ENCODE measurements at places on chromosomes 4 and X. TPM values are rescaled to one million over a fixed set of nuclear protein-coding genes. Genes with fewer than 3 reads are reported as not detected.

The HTRA3 gene
- total RNA-seq: not detected

The MAGEC3 gene
- not detected for total RNA-seq

The PAGE5 gene
- not detected for total RNA-seq

The PABPC1L2A gene
- not detected for total RNA-seq

The ARSJ gene
- 2.3 TPM for total RNA-seq

The PALLD gene
- total RNA-seq: 166 TPM

The ZNF185 gene
- total RNA-seq: 15.8 TPM

The SYP gene
- total RNA-seq: 1.2 TPM

The GLUD2 gene
- total RNA-seq: 0.22 TPM

The HGFAC gene
- 1.1 TPM for total RNA-seq

The CCDC158 gene
- total RNA-seq: not detected

The BANK1 gene
- total RNA-seq: 2.4 TPM

The PROM1 gene
- total RNA-seq: 17.7 TPM

- no peak for DNase-seq
Measured at GRCh38 chrX:51889851-51890250, 3.6 kb upstream of the MAGED1 start.

DNA sequence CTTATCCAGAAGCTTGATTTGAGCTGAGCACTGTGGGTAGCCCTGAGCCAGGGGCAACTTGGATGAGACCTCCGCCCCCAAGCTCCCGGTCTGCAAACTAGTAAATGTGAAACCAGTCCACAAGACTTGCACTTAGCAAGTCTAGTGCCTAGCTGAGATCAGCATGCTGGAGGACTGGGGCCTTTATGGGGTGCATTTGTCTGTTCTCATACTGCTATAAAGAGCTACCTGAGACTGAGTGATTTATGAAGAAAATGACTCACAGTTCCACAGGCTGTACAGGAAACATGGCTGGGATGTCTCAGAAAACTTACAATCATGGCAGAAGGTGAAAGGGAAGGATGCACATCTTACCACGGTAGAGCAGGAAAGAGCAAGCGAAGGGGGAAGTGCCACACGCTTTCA lies 42.1 kb upstream of the HOPX start:
- DNase-seq: no peak

DNA sequence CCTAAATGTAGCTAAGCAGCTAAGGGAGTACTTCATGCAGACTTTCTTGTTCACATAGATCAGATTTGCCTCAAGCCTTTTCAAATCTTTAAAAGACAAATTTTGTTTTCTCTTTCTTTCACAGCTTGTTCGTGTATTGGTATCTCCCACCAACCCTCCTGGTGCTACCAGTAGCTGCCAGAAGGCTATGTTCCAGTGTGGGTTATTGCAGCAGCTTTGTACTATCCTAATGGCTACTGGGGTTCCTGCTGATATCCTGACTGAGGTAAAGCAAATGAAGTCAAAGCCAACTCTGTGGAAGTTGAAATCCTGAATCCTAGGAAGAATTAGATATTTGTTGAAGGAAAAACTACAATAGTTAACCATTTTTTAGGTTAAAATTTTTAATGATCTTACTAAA lies 62.6 kb downstream of the USO1 start:
- no peak for DNase-seq

DNA sequence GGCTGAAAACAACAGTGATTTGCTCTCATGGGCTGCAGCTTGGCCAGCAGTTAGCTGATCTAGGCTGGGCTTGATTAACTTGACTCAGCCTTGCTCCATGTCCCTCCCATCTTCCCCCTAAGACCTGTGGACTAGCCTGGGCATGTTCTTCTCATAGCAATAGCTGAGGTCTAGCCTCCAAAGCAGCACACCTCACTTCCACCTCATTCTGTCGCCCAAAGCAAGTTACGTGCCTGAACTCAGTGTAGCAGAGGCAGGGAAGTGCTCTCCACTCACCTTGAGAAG lies 62.2 kb downstream of the EVC start:
- DNase-seq: no peak

DNA sequence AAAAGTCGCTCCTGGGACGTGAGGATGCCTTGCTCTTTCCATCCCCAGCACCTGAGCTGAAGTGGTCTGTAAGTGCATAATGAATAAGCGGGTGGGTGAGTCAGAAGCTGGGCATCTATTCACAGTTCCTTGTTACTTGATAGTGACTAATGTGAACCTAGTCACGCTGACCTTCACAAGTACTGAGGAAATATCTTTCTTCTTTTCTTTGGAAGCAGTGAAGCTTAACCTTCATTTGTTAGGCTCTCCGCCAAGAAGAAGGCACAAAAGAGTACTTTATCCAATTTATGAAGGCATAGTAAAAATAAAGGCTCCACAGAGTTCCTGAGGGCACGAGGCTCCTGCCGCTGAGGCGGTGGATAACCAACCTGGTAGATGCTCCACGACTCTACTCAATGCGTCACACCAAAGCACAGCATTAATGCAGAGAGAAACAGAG lies 475.7 kb upstream of the SLIT2 start:
- peak; percentile 84 for DNase-seq

DNA sequence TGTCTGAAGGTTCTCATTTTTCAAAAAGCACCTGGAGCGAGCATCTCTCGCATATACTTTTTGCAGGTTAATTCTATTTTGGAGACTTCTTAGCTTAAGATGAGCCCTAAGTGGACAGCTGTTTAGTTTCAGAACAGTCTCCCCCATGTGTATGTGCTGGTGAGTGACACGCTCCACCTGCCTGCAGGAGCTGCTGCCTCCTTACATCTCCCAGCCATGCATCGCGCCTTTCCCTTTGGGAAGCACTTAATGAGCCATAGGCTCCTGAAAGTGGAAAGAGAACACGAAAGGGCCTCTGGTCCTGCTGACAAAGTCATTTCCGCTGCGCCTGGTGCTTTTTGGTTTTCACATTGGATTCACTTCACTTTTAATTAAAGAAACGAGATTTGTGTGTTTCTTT lies 56.1 kb downstream of the TRIML2 start:
- DNase-seq: no peak

GRCh38 chr4:150768497-150768896 lies 186.5 kb downstream of the MAB21L2 start:
- no peak for DNase-seq

GRCh38 chr4:176778063-176778462 lies 14.7 kb downstream of the VEGFC start:
- DNase-seq: no peak

- DNase-seq: no peak
Measured at GRCh38 chrX:19740744-19741143, 146.7 kb downstream of the SH3KBP1 start.

GRCh38 chr4:168900080-168900479 lies 110.0 kb downstream of the CBR4 start:
- no peak for DNase-seq

GRCh38 chrX:153387987-153388721 lies 13.0 kb downstream of the PNMA6E start:
- DNase-seq: no peak

- DNase-seq: no peak
Measured at GRCh38 chrX:40855411-40855810, 120.1 kb upstream of the MED14 start.

DNA sequence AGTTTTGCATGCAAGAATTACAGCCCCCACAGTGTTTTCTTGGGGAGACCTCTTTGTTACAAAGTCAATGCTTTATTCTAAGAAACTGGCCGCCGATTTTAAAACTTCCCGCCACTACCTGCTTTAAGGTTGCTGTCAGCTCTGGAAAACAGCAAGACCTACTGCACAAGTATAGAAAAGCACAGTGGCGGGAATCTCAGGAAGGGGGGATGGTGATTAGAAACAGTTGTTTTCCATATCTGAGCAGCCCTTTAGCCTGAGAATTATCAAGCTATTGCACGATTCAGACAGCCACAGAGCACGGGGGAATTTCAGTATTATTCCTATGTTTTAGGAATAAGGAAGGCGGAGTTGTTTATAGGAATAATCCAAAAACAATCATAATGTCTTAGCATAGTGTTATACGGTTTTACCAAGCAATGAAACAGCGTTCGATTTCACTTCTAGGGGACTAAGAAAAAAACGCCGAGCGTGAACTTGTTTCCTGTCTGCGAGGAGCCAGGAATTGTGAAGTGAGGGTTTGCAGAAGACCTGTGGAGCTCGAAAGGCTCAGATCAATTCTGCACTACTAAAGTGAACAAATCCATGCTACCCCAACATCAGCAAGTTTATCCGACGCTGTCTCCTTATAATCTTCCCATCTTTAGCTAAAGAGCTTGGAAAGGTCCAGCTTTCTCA lies 81.3 kb downstream of the HMGN5 start:
- DNase-seq: no peak

DNA sequence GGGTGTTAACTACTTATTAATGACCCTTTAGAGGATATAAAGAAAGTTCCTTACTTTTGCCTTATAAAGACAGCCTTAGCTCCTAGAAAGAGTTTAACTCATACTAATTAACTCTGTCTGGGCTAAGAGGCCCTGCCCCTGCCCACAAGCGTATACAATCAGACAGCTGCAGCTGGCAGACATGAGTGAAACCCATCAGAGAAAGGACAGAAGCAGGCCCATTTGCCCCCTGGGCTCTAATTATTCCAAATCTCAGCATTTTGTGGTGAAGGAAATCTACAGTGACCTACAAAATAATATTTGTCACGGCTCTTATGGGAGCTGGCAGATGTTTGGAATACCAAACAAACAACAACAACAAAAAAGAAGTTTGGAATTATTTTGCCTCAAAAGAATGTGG lies 71.8 kb downstream of the CHRDL1 start:
- DNase-seq: no peak

- no peak for DNase-seq
Measured at GRCh38 chr4:9143421-9144080, 26.7 kb upstream of the FAM90A26 start.

GRCh38 chrX:40007131-40007755 lies 90.5 kb downstream of the BCOR start:
- DNase-seq: no peak

GRCh38 chr4:131499141-131499873 lies 1649.8 kb upstream of the PCDH10 start:
- no peak for DNase-seq

GRCh38 chr4:34636623-34637022 lies 1607.7 kb downstream of the ARAP2 start:
- no peak for DNase-seq

DNA sequence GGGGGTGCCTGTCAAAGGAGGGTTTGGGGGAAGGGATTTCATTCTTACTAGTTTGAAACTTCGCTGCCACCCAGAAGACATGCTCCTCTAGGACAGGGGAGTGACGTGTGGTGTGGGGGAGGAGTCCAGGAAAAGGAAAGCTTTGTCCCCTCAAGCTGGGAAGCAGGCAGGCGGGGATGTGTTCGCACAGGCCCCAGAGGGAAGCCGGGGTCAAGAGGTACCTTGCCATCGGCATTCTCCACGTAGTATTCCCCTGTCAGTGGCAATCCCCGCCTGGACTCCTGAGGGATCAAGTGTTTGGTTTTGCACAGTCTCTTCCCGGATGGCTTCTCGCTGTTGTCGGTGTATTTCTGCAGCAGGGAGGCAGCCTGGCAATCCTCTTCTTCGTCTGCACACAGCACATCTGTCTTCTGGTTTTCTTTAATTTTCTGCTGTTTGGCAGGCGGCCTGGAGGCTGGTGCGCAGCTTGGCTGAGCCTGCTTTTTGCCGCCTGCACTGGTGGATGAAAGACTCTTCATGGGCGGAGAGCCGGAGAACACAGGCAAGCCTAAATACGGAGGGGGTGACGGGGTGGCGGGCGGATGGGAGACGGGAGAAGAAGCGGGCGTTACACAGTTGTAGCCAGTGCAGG lies 35.1 kb downstream of the BCOR start:
- no peak for DNase-seq

DNA sequence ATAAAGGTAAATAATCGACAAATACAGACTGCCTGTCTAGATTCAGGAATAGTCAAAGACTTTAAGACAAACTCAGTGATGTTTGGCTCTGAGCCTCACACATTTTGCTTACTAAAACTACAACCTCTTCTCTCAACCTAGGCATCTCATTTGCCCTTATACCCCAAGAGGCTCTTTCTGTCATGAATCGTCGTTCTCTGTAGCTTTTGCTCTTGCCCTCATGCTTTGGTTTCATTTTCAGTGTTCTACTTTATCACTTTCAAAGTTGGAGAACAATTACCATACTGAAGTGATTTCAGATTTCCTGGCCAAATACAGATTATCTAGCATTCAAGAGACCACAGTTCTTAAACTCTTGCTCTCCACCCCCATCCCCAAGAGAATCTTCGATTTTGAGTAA lies 114.1 kb upstream of the RAP2C start:
- DNase-seq: no peak

DNA sequence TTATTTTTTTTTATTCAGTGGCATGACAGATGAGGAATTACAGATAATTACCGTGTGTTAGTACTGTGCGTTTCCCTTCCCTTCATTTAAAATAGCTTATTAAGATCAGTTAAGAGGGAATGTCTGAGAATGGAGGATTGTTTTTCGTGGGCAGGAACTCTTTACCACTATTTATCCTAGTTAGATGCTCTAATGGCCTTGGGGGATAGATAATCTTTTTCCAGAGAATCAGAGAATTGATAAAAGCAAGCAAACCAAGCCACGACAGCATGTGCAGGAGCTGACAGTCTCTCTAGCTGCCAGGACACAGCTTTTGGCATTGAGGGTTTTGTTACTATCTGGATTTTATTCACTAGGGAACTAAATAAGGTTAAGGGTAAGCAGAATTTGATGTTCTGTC lies 128.7 kb downstream of the DCLK2 start:
- no peak for DNase-seq

- DNase-seq: no peak
Measured at GRCh38 chr4:75880278-75880677, 22.0 kb downstream of the PPEF2 start.

- no peak for DNase-seq
Measured at GRCh38 chrX:14801136-14801535, 71.7 kb downstream of the FANCB start.

DNA sequence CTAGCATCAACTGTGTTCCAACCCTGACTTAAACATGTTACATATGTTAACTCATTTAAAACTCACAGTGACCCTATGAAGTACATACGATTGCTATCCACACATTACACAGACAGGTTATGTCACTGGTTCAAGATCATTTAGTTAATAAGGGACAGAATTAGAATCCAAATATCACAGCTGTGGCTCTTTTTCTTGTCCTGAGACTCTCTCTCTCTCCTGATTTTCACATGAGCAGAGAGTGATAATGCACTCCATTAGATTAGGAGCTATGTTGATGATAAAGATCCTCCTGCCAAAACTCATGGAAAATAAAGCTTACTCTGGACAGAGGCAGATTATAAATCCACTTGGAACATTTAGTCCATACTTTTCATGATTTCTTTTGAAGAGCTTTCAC lies 408.3 kb downstream of the PPARGC1A start:
- no peak for DNase-seq

GRCh38 chr4:163697121-163697520 lies 202.6 kb downstream of the TMA16 start:
- DNase-seq: no peak
